ENCODE measurements at places on chromosomes 1 and 21.

DNA sequence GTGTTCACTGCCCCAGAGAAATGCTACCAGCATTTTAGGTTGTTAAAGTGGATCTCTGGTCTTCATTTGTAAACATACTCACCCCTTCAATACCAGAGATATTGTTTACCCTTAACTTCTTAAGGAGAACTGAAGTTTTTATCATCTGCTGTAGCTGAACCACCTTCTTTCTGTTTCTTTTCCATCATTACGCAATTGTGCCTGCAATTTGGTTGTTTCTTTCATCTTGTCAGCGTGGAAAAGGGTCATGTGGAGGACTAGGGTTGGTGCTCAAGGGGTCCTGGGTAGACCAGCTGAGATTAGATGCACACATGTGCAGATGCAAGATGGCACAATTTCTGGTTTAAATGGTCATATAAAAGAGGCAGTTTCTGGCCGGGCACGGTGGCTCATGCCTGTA lies 23.0 kb downstream of the GART start:
- no peak for DNase-seq

DNA sequence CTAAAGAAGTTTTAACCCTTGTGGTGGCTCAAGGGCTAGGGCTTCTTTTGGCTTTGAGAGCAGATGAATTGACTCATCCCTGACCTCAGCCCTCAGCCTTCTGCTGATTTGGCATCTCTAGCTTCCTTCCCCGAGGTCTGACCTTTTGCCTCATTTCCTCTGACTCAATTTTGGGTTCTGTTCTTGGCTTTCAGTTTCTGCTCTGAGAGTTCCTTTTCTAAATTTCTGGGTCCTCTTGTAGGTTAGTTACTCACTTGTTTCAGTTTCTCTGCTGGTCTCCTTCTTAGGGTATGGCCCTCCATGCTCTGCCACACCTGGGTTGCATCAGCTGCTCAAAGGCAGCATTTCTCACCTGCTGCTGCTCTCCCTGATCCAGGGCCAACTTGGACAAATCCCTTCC lies 19.4 kb downstream of the PDE4B start:
- peak; percentile 89 for DNase-seq

DNA sequence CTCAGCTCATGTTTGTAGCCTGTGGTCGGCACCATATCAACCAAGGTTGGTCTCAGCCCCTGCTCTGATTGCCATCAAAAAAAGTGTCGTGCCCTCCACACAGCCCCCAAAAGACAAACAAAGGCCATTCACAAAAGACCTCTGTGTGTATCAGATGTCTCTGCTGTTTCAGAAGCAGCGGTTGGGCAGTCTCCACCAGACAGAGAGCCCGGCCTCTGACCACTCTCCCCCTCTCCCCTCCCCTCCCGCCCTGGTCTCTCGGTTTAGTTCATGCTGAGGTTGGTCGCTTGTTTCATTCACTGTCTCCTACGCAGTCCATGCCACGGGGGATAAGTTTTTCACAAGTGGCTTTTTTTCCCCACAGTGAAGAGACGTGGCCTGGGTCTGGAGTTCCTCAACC lies 27.1 kb downstream of the ACTA1 start:
- no peak for DNase-seq

- no peak for DNase-seq
These were observed 782 bp upstream of the PFKL start for GRCh38 chr21:44299085-44299457.

GRCh38 chr1:12669529-12670068 lies 25.7 kb downstream of the AADACL4 start:
- no peak for DNase-seq

GRCh38 chr1:67626090-67626860 lies 58.7 kb upstream of the GADD45A start:
- DNase-seq = peak; percentile 80

DNA sequence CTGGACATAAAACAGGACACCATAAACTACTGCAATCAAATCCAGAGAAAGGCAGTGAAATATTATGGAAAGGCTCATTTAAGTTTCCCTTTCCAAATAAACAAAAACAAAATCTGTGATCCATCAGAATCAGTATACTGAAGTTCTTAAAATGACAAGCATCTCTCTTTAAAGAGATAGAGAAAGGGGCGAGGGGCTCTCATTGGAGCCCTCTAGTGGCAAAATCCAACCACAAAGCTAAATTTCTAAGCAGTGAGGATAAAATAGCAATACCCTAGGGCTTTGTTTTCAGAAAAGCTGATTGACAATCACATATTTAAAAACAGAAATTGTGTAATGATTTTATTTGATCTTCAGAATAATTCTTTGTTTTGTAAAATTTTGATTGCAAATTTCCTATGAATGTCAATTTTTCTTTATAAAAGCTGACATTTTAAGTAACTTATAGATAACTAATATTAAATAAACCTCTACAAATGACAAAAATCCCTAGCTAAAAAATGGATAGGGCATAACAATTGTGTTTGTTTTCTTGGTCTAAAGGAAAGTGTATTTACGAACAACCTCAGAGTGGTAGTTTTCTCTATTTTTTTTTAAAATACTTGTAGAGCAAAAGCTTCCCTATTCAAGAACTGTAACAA lies 138.2 kb downstream of the COL24A1 start:
- DNase-seq = no peak

GRCh38 chr1:152983234-152983633 lies 647 bp upstream of the SPRR1A start:
- DNase-seq = no peak

DNA sequence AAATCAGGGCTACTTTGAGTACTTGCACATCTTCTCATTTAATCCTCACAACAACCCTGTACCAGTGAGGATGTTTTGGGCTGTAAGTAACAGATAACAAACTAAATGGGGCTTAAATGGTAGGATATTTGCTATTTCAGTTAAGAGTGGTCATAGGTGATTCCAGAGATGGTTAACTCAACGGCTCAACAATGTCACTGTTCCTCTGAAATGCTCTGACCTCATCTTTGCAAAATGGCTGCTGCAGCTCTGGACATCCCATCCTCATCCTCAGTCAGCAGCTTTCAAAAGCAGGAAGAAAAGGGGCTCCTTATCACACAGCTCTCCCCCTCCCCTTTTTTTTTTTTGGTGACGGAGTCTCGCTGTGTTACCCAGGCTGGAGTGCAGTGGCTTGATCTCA lies 1.5 kb downstream of the LDLRAD2 start:
- no peak for DNase-seq

GRCh38 chr21:37459575-37459974 lies 93.0 kb downstream of the DYRK1A start:
- peak; percentile 39 for DNase-seq

DNA sequence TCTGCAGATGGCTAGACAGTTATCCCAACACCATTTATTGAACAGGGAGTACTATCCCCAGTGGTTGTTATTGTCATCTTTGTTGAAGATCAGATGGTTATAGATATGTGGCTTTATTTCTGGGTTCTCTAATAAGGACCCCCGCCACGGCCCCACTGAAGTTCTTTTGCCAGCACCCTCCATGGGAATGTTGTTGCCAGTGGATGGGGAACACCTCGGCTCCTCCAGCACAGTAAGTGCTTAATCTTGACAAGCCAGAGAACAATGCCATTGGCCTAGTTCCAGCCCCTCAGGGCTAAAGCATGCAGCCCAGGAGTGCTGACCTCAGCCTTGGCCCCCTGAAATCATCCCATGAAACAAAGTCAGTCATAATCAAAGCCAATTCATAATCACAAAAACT lies 337.6 kb downstream of the AGBL4 start:
- no peak for DNase-seq

DNA sequence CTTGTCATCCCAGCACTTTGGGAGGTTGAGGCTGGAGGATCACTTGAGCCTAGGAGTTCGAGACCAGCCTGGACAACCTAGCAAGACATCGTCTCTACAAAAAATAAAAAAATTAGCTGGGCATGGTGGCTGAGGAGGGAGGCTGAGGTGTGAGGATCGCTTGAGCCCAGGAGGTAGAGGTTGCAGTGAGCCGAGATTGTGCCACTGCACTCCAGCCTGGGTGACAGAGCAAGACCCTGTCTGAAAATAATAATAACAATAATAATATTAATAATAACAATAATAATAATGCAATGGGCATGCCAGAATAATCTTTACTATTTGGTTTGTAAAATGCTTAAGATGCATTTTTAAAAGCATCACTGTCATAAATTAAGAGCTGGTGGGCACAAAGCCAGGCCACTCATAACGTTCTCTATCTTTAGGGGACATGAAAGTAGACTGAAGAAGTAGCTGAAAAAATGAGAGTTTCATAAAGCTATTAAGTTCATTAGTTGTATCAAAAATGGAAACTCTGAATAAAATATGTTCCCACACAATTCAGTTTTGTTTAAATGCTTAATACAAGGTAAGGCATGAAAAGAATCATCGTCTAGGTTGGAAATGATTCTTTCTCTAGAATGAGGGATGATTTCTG lies 51.6 kb upstream of the ITPKB start:
- no peak for DNase-seq

DNA sequence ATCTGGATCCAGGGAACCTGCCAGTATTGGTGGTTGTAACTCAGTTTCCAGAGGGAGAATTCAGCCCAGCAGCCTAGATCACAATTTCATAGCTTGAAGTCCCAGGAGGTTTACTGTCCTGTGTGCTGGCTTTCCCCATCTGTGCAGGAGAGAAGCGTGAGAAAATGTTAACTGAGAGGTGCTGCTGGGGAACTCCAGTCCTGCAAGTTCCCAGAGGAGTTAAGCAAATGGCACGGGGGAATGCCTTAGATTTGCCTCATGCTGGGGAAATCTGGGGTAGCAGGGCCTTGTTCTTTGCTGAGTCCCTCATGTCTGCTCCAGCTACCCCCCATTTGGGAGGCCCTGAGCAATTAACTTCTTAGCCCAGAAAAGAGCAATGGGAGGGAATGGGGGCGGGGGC lies 25.1 kb upstream of the SLAMF6 start:
- DNase-seq = no peak

- DNase-seq = no peak
These were observed 281.2 kb downstream of the PRDM2 start for GRCh38 chr1:13981142-13981541.

- no peak for DNase-seq
These were observed 8.3 kb downstream of the DNAI4 start for GRCh38 chr1:66916320-66916719.

- DNase-seq = peak; percentile 90
These were observed 28.8 kb downstream of the SHISA4 start for GRCh38 chr1:201917362-201918033.

- no peak for DNase-seq
These were observed 7.9 kb downstream of the TMEM201 start for GRCh38 chr1:9596415-9597123.

GRCh38 chr1:231628207-231628876 lies 1.8 kb downstream of the DISC1 start:
- no peak for DNase-seq

DNA sequence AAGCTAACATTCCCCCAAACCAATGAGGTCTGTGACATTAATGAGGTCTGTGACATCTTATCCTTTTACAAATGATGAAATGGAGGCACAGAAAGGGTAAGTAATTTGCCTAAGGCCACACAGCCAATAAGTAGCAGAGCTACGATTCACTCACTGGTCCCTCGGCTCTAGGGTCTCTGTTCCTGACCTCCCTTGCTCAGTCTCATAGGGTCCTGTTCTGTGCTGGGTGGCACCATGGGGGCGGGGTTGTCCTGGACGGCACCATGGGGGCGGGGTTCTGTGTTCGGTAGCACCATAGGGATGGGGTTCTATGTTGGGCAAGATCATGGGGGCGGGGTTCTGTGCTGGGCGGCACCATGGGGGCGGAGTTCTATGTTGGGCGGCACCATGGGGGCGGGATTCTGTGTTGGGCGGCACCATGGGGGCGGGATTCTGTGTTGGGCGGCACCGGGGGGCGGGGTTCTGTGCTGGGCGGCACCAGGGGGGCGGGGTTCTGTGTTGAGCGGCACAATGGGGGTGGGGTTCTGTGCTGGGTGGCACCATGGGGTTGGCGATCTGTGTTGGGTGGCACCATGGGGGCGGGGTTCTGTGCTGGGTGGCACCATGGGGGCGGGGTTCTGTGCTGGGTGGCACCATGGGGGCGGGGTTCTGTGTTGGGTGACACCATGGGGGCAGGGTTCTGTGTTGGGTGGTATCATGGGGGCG lies 55.6 kb downstream of the CLSTN1 start:
- no peak for DNase-seq

- no peak for DNase-seq
These were observed 23.4 kb downstream of the DMAP1 start for GRCh38 chr1:44236490-44237272.

GRCh38 chr1:240031009-240031408 lies 60.7 kb upstream of the FMN2 start:
- DNase-seq = peak; percentile 97

DNA sequence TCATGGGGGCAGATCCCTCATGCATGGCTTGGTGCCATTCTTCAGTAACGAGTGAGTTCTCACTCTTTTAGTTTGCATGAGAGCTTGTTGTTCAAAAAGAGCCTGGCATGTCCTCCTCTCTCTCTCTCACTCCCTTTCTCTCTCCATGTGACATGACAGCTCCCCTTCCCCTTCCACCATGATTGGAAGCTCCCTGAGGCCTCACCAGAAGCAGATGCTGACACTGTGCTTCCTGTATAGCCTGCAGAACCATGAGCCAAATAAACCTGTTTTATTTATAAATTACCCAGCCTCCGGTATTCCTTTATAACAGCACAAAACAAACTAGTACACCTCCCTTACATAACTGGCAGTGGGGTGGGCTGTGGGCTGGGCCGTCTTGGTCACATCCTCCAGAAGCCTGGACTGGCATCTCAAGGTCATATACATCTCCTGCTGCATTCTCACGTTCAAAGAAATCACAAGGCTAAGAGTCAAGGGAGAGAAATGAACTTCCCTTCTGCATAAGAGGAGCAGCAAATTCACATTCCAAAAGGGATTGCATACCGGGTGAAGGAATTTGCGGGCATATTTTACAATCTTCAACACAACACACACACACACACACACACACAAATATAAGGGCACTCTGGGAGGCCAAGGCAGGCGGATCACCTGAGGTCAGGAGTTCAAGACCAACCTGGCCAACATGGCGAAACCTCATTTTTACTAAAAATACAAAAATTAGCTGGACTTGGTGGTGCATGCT lies 2.3 kb upstream of the CCSAP start:
- no peak for DNase-seq

DNA sequence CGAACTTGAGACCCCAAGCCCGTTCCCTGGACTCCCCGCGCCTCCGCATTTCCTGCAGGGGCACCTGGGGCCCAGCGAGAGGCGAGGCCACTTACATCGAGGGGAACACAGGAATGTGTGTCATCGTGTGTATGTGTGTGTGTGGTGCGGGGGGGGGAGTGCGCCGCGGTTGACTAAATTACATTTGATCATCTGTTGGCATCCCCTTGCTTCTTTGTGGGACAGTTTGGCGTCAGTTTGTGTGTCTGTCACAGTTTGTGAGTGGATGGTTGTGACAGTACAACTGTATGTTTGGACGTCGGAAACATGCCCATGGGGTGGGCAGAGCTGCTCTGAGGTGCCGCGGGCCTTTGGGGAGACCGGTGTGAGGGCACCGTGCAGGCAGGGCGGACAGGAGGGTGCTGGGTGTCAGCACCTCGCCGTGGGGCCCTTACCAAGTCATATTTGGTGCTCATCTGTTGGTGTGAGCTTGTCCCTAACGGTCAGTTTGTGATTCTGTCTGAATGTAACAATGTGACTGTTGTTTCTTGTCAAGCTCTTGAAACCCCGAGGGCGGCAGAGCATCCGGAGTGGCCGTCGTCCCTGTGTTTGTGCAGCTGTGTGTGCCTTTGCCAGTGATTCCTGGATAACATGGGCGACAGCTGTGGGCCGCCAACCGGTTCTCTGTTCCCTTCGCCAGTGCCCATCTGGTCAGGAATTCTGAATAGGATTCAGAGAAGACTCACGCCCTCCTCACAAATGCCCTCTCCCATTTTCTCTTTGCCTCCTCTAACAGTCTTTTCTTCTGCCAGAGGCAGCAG lies 899 bp downstream of the OPRD1 start:
- no peak for DNase-seq

- DNase-seq = no peak
These were observed 364 bp upstream of the BCAR3 start for GRCh38 chr1:93681989-93682412.

Data from astrocyte (in vitro differentiated cells and primary cell).